ENCODE measurements at places on chromosomes 7 and 10.

DNA sequence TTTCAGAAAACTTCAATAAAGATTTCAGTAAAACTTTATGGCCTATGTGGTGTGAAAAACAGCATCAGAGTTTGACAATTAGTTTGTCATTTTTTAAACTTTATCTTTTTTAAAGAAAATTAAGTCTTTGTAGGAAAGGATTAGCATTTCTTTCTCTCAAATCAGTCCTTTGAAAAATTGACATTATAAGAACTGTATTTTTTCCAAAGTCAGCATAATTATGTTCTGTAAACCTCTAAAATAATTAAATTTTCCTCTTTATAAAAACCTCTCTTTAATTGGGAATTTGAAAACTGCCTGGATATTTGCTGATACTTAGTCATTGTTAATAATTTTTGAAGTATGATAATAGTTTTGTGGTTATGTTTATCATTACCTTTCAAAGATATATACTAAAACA, 226.7 kb upstream of the KAT6B start:
- DNase-seq, result no peak

DNA sequence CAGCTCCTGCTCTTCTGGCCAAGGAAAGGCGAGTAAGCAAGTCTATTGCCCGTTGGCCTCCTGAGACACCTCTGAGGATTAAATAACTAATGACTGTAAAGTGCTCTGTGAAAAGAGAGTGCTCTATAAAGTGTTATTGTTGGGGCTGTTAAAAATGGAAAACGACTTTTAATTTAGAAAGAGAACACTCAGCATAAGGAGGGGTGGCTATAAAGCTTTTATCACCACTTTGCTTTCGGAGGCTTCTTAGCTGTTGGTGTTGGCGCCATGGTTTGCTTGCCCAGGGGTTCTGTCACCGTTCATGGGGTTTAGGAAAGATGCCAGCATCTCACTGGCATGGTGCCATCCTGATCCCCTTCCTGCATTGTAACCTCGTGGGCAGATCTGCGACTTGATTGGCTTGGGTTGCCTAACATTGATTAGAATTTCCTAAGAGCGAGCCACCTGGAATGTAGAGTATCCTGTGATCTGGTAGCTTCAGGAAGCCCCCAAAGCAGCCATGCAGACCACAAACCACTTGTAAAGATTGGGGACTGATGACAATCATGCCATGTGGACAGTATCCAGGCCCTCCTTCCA, 509.9 kb downstream of the LRMDA start:
- no peak for DNase-seq

DNA sequence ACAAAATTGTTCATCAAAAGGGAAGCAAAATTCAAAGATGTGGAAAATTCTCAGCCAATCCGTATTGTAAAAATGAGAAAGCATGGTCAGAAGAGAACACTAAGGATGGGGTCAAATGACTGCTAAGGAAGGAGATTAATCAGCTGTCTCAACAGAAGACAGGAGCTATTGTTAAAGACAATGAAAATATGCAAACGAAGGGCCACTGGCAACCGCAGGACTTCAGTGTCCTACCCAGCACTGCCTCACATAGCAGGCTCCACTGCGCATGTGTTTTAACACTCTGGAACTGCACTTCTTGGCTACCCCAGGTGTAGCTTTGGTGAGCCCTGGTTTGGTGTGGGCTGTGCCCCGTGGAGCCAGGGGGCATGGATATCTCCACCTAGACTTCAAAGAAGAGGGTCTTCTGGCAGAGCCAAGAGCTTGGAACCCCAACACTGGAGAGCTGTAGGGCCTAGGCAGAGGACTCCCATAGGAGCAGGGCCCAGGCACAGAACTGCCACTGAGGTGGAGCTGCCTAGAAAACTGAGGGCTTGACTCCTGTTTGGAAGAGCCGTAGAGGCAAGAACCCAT, 176.2 kb upstream of the GDF10 start:
- DNase-seq, result no peak

- no peak for DNase-seq
Observed at GRCh38 chr10:11249152-11249807, 231.6 kb downstream of the CELF2 start.

DNA sequence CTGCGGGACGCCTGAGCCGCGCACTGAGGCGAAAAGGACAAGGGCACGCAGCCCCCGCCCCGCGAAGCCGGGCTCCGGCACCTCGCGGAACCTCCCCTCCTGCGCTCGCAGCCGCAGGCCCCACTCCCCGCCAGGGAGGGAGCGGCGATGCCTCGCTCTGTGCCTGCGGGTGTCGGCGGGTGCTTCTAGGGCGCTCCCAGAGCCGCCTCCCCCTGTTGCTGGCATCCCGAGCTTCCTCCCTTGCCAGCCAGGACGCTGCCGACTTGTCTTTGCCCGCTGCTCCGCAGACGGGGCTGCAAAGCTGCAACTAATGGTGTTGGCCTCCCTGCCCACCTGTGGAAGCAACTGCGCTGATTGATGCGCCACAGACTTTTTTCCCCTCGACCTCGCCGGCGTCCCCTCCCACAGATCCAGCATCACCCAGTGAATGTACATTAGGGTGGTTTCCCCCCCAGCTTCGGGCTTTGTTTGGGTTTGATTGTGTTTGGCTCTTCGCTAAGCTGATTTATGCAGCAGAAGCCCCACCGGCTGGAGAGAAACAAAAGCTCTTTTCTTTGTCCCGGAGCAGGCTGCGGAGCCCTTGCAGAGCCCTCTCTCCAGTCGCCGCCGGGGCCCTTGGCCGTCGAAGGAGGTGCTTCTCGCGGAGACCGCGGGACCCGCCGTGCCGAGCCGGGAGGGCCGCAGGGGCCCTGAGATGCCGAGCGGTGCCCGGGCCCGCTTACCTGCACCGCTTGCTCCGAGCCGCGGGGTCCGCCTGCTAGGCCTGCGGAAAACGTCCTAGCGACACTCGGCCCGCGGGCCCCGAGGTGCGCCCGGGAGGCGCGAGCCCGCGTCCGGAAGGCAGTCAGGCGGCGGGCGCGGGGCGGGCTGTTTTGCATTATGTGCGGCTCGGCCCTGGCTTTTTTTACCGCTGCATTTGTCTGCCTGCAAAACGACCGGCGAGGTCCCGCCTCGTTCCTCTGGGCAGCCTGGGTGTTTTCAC, 519 bp downstream of the ITGB8 start:
- DNase-seq, result no peak

DNA sequence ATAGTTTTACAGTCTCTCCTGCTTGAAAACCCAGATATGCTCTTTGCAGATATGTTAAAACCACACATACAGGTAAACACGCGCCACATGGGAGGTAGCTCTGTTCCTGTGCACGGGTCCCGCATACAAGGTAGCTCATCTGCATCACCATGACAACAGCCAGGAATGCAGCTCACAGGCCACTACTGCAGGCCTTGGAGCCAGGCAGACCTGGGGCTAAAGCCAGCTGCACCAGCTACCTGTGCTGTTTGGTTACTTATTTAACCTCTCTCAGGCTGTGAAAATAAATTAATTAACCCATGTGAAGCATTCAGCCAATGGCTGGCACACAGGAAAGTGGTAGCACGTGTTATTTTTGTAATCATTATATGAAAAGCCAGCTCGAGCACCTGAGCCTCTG, 428.3 kb downstream of the TNS3 start:
- DNase-seq, result no peak

DNA sequence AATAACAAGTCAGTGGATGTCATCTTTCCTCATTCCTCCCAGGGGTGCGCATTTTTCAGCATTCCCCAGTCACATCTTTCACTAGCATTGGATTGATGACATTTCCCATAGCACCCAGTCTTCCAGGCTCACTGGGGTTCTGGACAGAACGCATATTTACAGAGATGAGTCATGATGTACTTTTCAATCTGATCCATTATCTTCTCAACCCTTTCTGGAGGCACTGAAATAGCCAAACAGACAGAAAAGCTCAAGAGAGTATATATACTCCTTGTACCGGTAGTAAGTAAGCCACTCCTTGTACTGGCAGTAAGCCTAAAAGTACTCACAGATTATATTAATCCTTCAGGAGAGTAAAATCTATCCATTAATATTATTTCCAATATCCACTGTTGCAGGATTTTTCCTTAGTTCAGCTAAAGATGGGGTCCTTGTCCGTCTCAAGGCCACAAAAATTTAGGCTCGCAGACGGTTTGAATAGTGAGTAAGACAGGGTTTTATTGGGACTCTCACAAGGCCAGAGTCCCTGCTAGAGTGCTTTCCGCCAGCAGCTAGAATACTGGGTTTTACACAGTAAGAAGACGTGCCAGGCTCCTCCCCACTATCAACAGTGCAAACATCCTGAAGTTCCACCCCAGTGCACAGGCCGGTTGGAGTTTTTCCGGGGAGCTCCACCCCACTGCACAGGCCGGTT, 60.8 kb downstream of the MDH2 start:
- DNase-seq, result no peak

- no peak for DNase-seq
Observed at GRCh38 chr10:22246680-22247391, 29.0 kb upstream of the EBLN1 start.

GRCh38 chr10:46542567-46543465, 13.6 kb downstream of the GPRIN2 start:
- no peak for DNase-seq

- no peak for DNase-seq
Observed at GRCh38 chr7:14793151-14793550, 109.4 kb downstream of the DGKB start.

- no peak for DNase-seq
Observed at GRCh38 chr7:137846549-137846826, 286 bp downstream of the DGKI start.

GRCh38 chr7:152979376-152979775, 219.8 kb downstream of the ACTR3B start:
- DNase-seq, result no peak

GRCh38 chr7:82234457-82235049, 209.0 kb downstream of the CACNA2D1 start:
- DNase-seq, result no peak

GRCh38 chr10:13790196-13790595, 203.4 kb downstream of the PRPF18 start:
- DNase-seq, result no peak

DNA sequence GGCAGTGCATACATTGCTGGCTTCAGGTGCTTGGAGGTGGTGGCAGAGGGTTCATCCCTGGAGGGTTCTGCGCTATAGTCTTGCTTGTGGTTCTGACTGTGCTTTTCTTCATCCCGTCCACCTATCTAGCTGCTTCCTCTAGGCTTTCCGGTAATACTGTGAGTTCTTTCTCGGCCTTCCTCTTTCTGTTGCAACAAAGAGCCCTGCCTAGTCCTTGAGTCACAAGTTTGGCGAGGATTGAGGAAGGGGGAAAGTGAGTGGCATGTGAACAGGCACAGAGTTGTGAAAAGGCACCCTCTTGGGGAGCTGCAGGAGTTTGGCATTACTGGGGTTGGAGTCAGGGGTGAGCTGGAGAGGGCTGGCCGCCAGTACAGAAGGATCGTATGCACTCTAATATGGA, 123.0 kb downstream of the SH2D4B start:
- DNase-seq, result no peak

DNA sequence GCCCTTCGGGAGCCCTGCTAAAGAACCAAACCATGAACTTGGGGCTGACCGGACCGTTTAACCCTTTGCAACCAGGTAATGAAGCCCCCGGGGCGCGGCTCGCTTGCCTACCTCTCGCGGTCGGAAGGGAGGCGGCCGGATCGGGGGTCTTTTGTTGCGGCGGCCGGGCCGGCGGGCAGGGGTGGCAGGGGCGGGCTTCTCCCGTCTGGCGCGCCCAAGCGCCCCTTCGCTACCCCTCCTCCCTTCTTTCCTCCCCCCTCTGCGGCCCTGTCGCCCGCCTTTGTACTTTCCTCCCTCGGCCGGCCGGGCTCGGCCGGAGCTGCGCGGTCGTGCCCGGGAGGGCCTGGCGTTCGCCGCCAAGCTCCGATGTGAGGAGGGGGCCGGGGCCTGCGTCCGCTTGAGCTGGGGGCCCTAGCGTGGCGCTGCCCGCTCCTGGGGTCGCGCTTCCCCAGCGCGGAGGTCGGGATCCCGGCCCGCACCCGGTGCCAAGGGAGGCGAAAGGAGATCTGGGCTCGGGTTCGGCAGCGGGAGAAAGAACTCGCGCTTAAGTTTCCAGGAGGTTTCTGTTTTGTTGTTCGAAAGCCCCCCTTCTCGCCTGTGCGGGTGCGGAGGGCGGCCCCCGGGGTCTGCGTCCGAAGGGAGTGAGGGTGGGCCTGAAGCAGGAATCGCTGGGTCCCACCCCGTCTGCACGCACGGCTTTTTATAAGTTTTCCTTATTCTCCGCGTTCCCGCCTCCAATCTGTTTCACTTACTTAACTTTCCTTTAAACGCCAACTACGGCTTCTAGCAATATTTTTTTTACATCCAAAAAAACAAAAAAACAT, 436.8 kb upstream of the GALNT17 start:
- DNase-seq, result no peak

- DNase-seq, result peak; percentile 53
Observed at GRCh38 chr10:43816351-43817321, 168.0 kb upstream of the ZNF32 start.

DNA sequence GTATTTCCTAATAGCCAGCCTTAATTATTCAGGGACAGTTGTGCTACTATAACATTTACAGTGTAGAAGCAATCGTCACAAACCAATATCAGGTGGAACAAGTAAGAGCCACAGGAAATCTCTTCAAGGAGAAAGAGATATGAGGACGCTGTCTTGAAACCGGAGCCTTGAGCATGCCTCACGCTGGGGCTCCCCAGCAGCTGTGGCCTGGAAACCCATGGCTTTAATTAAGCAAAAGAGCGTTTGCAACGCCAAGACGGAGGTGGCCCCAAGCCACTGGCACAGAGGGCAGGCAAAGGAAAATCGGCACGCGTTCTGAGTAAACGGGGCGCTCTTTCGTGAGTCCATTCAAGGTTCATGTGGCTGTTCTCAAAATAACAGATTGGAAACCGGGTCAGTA, 84.4 kb downstream of the C10orf90 start:
- DNase-seq, result no peak

DNA sequence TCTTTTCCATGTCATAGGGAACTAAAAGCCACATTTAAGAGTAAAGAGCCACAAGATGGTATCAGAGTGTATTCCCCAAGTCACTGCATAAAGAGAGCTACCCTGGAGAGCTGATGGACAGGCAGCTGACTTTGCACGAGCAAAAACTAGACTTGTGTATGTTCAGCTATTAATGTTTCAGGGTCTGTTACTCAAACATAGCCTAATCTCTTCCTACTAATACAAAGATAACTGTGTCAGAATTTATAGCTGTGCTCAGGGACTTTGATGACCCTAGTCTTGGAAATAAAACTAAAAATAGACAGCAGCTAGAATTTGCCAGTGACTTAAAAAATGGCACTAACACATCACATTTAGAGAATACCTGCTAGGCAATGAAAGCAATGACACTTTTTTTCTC, 45.5 kb upstream of the LRRTM3 start:
- DNase-seq, result no peak

DNA sequence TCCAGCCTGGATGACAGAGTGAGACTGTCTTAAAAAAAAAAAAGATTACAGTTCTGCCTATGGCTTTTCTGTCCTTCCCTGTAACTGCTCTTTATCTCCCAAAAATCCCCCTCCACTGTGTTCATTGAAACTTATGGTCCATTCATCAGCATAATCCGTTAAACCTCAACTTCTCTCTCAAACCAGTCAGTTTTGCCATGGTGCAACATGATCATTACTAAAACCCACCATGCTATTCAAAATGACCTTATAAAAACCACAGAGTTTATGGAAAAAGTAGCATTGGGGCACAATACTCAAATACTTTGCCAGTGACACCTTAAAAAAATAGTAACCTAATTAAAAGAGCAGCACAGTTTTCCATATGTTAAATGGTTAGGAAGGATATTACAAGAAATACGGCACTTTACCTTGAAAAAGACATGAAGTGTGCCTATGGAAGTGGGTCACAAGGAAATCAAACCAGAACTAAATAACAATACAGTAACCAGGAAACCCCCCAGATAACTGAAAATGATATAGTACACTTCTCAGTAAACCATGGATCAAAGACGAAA, 74.0 kb upstream of the ST8SIA6 start:
- DNase-seq, result no peak

- DNase-seq, result no peak
Observed at GRCh38 chr10:116760919-116761318, 18.6 kb upstream of the HSPA12A start.
